ENCODE measurements at places on chromosomes 7 and 10.

DNA sequence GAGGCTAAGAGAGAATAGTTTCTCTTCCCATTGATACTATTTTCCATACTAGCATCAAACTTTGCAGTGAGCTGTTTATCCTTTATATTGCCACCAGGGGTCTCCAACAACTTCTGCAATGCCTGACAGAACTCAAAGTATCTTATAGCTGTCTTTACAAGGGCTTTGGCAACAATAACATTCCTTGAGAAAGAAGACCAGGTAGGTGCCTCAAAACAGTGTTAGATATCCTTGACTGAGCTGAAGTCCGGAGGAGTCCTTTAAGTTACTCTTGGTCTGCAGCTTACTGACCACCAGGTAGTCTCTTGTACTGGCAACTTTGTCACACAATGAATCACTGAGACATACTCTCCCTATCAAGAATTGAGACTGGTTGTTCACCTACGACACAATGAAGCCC, 30.0 kb upstream of the TES start:
- no peak for DNase-seq

DNA sequence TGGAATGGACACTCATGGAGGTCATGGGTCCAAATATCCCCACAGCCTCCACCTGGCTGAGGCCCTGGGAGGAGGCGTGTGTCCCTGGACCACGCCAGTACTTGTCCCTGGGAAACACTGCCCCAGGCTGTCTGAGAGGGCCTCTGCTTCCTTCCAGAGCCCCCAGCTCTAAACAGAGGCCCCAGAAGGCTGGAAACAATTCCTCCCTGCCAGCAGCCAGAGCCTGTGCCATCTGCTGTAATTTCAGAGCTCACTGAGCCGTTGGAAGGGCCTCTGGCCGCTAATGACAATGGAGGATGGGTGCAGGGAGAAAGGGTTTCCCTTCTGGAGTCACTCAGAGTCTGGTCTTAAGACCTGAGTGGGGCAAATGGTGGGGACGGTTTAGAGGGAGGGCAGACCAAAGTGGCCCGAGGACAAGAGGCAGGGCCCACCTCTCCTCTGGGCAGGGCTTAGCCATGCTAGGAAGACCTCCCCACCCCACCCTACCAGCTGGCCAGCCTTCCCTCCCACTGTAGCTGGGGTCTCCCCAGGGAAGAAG, 7.1 kb downstream of the CHAT start:
- DNase-seq, result no peak

DNA sequence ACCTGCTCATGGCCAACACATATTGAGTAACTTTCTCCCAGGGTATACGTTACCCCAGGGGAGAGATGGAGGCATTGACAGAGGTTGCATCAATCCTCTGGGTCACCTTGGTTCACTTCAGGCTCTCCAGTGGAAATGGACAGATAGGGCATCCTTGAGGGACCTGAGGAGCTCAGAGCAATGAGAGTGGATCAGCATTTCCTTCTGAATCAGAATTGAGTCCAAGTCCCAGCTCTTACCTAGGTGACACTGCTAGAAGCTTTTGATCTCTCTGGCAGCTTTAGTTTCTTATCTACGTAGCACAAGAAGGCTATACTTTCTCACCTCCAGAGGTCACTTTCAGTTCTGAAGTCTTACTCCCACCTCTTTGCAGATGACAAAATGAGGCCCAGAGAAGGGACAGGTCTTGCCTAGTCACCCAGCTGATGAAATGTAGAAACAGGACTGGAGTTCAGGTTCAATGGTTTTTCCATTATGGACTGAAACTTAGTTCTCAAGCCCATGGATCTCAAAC, 35.2 kb downstream of the PANK1 start:
- no peak for DNase-seq

DNA sequence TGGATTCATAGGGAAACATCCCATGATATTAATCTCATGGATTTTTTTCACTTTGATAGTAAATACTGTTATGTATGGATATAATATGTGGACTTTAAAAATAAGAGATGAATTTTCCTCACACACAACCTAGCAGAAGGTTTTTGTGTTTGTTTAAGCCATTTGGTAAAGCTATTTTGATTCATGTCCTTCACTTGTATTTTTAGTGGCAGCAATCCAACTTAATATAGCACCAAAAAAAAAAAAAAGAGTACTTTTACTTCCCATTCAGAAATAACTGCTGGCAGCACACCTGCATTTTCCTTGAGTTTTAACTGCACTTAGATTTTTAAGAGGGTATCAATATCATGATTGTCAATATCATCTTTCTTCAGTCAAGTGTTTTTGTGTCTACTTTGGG, 60.0 kb downstream of the MCMBP start:
- no peak for DNase-seq

- DNase-seq, result no peak
These were observed 211.7 kb upstream of the NFE2L3 start for GRCh38 chr7:25940086-25940906.

DNA sequence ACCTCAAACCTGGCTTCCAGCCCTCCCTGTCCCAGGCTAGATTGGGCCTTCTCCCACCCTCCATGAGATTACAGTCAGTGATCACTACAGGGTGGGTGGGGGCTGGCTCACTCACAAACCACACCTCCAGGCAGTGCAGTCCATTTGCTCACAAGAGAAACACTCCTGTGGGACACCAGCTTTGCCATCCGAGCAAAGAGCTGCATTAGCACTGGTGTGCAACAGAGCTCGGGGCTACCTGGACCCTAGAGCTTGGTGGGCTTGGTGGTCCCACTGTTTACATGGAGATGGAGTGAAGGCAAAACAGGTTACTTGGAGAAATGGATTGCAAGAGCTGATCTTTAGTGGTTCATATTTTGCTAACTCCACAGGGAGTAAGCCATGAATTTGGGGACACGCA, 451.7 kb upstream of the ZMIZ1 start:
- no peak for DNase-seq

DNA sequence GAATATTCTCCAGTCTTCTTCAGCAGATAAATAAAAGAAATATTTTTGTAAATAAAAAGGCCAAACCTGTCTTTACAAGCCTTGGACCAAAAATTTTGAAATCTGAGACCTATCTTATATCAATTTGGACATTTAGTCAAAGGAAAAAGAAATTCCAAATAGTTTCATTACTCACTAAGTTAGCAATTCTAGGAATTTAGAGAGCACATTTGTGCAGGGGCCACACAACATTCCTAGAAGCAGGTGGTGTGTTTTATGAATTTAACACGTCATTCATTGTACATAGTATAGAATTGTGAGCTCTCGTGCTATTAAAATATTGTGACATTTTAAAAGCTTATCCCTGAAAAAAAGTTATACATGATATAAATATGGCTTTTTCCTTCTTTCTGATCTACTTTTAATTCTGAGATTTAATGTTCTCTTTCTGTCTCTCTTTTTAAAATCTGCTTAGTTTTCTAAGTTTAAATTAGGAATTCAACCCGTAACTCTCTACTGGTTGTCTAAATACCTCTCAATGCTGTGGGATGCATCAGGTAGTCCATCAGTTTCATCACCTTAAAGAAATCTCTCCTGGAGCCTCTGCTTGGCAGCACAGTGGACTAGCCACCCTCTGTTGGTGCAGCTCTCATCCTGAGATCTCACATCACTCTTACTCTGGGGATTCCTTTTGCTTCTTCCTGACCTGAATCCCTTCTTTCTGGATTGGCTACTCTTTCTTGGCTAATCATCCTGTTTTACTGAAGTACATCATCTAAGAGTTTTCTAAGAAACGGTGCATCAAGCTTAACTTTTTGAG, 124.5 kb downstream of the SEMA3E start:
- no peak for DNase-seq

GRCh38 chr7:44218418-44219201, 17.8 kb downstream of the YKT6 start:
- DNase-seq, result no peak

GRCh38 chr7:24702755-24703154, 54.5 kb downstream of the GSDME start:
- no peak for DNase-seq

DNA sequence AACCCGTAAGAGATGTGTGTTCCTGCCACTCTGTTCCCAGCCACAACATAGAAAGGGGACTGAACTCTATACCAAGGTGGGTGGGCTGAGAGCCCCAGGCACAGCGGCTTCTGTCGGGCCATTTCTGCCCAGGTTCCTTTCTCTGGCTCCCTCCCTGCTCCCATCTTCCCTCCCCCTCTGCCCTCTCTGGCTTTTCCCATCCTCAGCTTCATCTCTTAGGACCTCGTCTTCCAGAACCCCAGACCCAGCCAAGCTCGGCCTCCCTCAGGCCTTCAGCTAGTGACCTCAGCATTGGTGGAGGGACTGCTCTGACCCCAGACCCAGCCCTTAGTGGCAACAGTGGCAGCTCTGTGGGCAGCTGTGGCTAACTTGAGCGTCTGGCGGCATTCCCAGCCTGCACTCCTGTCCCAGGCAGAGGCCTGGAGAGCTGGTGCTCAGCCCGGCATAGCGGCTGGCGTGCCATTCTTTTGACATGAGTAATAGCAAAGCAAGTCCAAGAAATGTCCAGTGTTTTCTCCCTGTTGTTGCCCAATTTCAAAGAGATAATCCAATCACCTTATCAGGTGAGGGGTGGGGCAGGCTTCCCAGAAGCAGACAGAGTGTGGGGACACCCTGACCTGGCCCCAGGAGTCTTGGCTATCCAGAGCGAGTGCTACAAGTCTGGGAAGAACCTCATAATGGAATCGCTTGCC, 15.9 kb downstream of the PTPRE start:
- no peak for DNase-seq

DNA sequence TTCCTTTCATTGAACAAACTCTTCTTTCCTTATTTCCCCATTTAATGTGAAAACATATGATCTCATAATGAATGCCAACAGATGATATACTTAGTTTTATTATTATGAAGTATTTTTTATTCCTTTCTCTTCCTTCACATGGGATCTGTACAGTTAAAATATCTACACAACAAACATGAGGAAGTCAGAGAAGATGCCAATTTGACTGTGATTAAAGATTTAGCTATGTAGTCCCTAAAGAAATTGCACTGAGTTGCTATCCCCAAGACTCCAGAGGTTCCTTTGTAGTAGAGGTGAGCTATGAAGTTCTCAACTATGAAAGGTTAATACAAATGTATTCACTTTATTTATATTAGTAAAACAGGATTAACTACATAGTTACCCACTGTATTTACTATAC, 60.6 kb upstream of the LRRN3 start:
- DNase-seq, result no peak

DNA sequence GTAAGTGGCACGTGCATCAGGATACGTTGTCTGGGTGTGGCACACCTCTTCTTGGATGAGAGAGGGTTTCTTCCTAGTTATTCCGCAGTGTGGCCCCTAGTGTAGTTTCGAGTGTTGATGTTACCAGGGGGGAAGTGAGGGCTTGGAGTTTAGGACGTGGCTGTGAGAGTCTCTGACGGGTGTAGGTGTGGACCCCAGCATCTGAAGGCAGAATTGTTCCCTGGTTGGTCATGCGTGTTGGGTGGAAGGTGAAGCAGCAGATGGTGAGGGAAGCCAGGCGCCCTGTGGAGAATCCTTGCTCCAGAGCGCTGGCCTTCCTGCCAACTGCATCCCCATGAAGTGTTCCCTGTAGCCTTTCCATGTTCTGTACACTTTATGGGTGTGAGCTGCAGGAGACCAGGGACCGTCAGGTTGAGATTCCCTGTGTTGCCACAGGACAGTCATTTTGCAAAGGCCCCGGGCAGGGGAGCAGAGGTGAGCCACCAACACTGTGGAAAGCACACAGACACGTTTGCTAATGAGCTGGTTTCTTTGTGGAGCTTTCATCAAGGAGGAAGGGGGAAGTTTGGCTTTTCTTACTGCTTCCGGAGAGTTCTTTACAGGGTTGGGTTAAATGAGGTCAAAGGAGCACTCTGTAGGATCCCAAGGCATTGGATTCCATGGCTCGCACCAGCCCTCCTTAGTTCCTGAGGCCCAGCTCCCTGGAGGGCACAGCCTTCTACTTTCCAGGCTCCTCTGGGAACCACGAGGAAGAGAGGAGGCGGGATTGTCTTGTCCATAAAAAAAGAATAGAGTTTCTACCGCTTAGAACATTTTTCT, 32.0 kb downstream of the TSPAN14 start:
- no peak for DNase-seq

- no peak for DNase-seq
These were observed 401.1 kb upstream of the PODXL start for GRCh38 chr7:131957338-131958020.

- DNase-seq, result no peak
These were observed 97.7 kb upstream of the DPP6 start for GRCh38 chr7:153954477-153954876.

GRCh38 chr10:119613741-119614140, 17.0 kb upstream of the TIAL1 start:
- no peak for DNase-seq

DNA sequence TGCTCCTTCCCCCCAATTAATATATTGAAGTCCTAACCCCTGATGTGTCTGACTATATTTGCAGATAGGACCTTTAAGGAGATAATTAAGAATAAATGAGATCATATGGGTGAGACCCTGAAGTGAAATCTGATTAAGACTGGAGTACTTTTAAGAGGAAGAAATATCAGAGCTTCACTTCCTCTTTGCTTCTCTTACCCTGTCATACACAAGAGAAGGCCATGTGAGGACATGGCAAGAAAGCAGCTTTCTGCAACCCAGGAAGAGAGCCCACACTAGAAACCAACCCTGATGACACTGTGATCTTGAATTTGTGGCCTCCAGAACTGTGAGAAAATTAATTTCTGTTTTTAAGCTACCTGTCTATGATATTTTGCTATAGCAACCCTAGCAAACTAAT, 44.2 kb downstream of the JMJD1C start:
- no peak for DNase-seq

GRCh38 chr7:151309311-151309710, 32.3 kb upstream of the NUB1 start:
- DNase-seq, result no peak

- no peak for DNase-seq
These were observed 24.4 kb upstream of the ANK3 start for GRCh38 chr10:60414111-60414510.

- DNase-seq, result no peak
These were observed 23.0 kb upstream of the ZRANB1 start for GRCh38 chr10:124918906-124919305.

GRCh38 chr10:84095811-84096497, 43.4 kb upstream of the GHITM start:
- no peak for DNase-seq

- DNase-seq, result no peak
These were observed 107.4 kb upstream of the ABCB5 start for GRCh38 chr7:20508109-20508508.

Data from omental fat pad (tissue), 4 donors.